Thoracic aorta (tissue), 2 donors: ENCODE measurements at places on chromosomes 1 and 21.
A peak's percentile ranks its signal among the peaks of the same experiment; 100 is the strongest.

GRCh38 chr1:219430419-219430818 is 182.5 kb downstream of the ZC3H11B start:
- DNase-seq = no peak

GRCh38 chr1:45335855-45336324 is 4.1 kb upstream of the TOE1 start:
- DNase-seq = no peak

DNA sequence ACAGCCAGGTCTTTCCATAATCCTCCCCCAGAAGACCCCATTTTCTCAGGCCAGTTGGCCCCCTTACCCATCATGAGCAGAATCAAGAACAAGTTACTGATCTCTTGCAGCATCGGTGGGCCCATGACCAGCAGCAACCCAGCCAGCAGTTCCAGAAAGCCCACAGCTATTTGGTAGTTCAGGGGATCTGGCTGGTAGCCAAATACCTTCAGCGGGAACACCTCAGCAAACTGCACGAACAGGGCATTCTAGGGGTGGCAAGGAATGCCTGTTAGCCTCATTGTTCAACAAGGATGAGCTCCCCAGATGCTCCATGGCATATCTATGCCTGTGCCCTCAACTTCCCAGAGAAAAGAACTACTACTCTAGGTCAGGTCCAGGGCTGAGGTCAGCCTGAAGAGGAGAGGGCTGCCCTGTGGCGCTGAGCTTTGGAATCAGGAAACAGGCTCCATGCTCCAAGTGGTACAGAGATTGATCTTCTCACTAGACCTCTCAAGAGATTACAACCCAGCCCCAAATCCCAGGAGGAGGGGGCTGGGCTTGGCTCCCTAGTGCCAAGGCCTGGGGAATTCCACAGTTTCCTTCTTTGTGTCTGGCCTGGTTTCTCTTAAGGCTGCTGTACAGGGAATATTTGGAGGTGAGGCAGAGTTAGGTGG is 1.3 kb downstream of the TMEM35B start:
- no peak for DNase-seq

GRCh38 chr1:184804220-184804619 is 49.6 kb upstream of the EDEM3 start:
- DNase-seq = no peak

DNA sequence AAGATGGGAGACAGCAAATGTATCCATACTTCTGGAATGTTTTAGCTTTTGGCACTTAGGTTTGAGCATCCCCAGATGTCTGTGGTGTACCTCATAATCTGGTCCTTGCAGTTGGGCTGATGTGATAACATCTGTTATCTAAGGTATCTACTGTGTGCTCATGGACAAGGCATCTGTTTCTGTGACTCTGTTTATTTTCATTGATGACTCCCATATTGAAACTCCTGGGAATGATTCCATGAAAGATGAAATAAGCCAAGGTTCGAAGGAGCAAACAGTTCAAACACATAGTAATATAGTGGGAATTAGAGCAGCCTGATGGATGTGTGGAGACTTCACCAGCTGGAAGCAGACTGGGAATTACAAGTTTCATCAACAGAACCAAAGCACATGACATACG is 20.7 kb upstream of the TRIM45 start:
- DNase-seq = no peak

DNA sequence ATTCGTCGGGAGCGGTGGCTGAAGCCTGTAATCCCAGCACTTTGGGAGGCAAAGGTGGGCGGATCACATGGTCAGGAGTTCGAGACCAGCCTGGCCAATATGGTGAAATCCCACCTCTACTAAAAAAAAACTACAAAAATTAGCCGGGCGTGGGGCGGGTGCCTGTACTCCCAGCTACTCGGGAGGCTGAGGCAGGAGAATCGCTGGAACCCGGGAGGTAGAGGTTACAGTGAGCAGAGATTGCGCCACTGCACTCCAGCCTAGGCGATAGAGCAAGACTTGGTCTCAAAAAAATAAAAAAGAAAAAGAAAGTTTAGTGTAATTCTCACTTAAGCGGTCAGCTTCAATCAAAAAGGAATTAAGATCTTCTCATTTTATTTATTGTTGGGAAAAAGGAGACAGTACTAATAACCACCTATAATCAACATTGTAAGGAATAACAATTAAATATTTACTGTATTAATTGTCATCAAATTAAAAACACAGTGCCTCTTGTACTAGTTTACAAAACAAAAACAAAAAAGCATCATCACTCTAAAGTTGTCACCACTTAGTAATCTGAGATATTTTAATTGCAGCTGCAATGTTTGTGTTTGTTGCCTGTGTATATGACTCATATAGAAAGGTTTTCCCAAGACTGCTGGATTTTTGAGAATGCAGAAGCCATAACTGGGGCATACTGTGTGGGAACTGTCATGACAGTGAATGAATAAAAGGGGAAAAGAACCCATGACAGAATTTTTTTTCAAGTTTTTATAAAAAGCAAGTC is 3.7 kb downstream of the FBXO42 start:
- DNase-seq = no peak

DNA sequence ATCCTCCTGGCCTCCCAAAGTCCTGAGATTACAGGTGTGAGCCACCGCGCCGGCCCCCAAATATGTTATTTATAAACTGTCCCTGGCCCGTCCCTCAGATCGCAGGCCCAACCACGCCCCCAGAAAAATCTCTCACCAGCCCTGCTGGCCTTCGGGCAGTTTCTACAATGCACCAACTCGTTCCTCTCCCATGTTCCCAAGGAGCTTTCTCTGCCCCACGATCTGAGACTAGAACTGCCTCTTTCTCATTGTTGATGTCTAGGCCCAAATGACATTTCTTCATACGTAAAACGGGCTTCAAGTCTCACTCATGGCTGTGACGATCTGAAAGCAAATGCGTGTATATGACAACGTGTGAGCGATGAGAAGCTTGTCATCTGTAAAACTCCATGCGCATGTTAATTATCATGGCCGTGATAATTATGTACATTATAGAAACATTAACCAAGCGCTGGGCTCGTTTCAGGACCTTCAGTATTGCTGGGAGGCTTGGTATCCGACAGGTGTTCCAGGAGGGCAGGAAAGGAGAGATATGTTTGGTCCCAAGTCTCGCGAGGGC is 748 bp upstream of the NIPAL3 start:
- DNase-seq = no peak

DNA sequence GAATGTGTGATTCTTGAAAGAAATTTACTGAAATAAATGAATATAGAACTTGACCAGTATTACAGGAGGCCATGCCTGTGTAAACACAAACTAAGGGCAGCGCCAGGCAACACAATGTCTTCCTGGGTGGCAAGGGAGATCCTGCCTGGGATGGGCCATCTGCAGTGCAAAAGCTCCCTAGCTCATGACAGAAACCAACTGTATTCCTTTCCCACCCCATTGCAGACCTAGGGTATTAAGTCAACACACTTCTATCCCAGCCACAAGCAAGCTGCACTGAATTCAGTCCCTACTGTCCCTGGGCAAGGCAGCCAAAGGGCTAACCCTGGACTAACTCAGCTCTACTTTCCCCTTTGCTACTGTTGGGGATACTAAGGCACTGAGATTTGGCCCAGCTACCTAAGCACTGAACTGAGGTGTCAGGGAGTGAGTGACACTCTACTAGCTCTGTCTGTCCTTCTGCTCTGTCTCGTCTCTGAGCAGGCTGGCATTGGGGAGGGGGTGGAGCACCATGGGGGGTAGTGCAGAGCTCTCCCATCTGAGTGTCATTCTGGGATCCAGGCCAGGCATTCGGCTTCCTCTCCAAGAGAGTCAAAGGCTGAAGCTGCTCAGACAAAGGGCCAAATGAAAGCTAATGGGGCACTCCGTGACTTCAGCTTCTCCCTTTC is 2.5 kb downstream of the INKA2 start:
- no peak for DNase-seq

GRCh38 chr1:223003549-223003948 is 139.5 kb downstream of the TLR5 start:
- DNase-seq = no peak

GRCh38 chr1:234897754-234898454 is 230.7 kb downstream of the TOMM20 start:
- DNase-seq = no peak

GRCh38 chr21:39849014-39849655 is 18.1 kb upstream of the PCP4 start:
- DNase-seq = no peak

DNA sequence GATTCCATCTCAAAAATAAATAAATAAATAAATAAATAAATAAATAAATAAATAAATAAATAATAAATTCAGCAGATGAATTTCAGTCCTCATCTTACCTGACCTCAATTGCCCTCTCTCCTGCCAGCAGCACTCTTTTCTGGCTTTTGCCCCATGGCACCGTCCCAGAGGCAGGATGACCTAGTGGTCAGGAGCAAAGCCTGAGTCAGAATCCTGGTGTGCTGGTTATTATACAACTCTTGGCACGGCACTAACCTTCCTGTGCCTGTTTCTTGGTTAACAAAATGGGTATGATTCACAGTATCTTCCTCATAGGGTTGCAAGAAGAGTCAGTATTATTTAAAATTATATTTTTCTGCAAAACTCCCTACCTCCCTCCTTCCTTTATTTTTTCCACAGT is 43.0 kb downstream of the NKAIN1 start:
- no peak for DNase-seq

GRCh38 chr1:13899856-13900255 is 199.9 kb downstream of the PRDM2 start:
- DNase-seq = no peak

DNA sequence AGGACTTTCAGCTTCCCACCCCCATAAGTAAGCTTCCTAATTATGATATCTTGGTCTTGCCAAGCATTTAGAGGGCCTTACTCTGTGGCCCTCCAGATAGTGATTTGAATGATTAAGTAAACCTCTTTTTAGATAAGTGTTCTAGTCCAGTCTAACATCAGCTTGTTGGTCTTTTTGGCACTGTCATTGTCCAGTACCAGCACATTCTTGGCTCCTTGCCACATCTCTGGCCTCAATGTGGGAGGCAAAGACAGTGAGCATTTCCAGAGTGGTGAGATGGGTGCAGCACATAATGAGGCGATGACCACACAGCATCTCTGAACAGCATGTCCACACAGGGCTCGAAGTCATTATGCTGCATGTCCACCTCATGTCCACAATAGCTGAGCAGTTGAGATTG is 6.1 kb downstream of the CAPZA1 start:
- peak; percentile 17 for DNase-seq

DNA sequence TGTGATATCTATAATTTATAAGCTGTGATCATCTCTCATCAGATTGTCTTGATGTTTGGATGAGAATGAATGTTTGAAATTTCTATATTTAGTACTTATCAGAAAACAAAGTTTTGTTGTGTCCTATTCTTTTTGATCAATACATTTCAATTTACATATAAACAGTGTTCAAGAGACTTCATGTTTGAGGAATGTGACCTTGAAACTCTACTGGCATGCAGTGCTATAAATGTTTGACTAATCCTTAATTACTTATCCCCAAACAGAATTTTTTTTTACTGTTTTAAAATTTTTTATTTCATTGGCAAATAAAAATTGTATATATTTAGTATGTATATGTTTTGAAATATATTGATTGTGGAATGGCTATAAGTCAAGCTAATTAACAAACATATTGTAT is 1.5 kb upstream of the PRKAA2 start:
- no peak for DNase-seq

DNA sequence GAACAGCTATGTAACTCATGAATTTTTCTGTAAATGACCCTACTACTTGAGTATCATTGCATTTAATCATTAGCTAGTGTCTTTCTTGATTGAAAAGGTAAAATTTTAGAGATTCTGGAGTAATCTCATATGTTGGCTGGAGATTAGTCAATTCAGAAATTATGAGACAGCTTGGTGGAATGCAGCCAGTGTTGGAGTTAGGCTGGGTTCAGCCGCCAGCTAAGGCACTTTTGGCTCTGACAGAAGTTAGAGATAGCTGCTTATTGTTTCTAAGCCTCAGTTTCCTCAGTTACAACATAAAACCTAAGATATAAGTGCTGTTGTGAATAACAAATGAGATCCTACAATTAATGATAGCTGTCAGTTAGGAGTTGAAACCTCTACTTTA is 49.4 kb downstream of the TBCE start:
- no peak for DNase-seq

- DNase-seq = peak; percentile 61
Observed at GRCh38 chr1:21904704-21905520, 32.2 kb downstream of the HSPG2 start.

DNA sequence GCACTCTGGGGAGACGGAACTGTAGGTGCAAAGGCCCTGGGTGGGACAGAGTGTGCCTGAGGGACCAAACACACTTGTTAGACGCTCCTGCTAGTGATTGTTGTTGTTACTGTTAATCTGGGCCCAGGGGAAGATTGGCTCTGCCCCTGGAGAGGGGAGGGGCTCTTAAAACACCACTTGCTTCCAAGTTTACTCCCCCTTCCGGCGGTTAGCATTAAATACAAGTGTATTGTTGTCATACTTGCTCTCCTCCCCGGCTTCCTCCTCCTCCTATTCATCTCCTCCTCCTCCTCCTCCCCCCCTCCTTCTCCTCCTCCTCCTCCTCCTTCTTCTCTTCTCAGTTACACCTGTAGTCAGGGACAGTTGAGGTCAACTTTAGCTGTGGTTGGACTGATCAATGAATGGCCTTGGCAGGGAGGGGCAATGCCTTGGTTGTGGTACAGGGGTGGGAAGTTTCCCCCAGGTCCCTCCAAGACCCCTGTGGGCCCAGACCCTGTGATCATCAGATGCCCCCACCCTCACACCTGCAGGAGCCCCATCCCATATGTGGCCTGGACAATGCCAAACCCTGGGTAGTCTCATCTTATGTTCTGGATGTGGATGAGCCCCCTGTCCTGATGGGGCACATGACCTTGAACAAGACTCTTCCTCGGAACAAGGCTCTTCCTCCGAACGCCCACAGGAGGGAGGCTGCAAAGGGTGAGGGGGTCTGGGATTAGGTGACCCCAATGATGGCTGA is 217.3 kb downstream of the PTPRU start:
- no peak for DNase-seq

- no peak for DNase-seq
Observed at GRCh38 chr1:64065571-64065970, 137.9 kb upstream of the UBE2U start.

- DNase-seq = no peak
Observed at GRCh38 chr1:181104042-181104789, 15.7 kb downstream of the IER5 start.

- DNase-seq = no peak
Observed at GRCh38 chr1:204507317-204508105, 8.7 kb upstream of the MDM4 start.

DNA sequence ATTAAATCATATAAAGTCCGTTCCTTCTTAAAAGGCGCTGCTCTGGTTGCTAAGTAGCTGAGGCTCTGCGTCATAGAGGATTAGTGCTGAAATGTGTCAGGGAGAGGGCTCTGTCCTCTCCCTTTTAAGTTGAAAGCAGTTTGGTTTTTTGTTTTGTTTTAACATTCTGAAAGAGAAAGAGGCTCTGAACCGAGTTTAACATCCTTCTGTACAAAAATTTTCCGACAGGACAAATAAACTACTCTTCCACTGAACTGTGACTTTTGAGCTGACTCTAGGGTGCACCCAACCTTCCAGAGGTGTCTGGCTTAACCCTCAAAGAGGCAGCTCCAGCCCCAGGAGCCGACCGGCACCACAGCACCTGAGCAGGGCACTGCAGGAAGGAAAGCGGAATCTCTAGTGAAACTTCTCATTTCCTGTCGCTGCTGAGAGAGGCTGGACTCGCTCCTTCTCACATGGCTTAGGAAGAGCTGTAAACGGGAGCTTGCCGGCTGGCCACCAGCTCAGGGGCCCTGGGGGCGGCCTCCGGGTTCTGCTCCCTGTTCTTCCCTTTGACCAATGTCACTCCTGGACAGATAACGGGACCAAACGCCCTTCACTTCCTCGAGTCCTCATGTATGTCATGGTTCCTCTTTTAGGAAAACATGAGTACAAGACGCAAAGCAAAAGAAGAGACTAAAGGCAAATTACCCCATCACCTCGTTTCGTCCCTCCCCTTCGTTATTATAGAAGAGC is 1.2 kb downstream of the VAV3 start:
- DNase-seq = no peak
